Activated CD4-positive, alpha-beta T cell treated with anti-CD3 and anti-CD28 coated beads, Interleukin-2, Interleukin-6, amounts not matched to agents 100 ng/mL and 50 ng/mL, durations not matched to agents 16 hours and 8 hours (primary cell): ENCODE measurements at places on chromosomes 6 and 20.

DNA sequence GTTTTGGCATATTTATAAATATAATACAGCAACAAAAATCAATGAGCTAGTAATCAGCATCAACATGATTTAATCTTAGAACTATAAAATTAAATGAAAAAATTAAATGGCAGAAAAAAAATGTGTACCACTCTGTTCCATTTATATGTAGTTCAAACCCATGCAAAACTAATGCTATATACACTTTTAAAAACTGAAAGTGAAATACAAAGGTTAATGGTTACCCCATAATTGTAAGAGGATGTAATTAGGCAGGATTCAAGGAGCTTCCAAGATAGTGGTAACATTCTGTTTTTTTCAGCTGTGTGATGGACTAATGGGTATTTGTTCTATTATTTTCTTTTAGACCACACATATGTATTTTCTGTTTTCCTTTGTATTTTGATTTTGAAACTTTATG, 492.1 kb downstream of the UTRN start:
- DNase-seq = no peak

GRCh38 chr6:55405474-55406235, 78.4 kb downstream of the GFRAL start:
- no peak for DNase-seq

DNA sequence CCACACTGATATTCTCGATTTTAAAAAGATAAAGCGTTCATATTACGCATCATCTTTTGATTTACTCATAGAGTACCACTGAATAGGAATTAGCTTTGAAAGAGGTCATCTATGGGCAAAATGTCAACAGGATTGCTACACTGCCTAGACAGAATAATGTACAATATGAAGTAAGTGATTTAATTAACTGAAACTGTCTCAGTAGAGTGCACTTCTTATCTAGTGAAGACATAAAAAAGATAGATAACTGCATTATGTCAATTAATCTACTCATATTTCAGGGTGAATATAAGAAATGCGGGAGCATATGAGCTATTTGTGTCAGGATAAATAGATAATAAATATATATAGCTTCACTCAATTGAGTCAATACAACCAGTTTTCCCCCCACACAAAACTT, 723.9 kb downstream of the EYS start:
- no peak for DNase-seq

- peak; percentile 54 for DNase-seq
Observed at GRCh38 chr6:44049163-44049988, 77.9 kb downstream of the MRPL14 start.

DNA sequence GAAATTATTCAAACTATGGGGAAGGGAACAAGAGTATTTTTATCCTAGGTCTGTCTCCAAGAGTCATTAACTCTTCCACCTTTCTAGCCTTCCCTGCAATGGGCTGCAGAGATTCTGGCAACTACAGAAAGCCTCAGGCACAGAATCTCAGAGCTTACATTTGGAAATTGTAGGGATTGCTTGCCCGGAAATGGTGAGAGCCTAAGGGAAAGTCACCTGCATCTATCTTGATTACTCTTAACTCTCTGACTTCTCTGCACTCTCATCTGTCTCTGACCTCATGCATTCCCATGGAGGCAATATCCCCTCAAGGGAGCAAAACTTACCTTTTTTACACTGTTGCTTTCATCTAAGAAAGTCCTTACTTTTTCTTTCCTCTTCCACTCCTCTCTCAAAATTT, 513.2 kb upstream of the MARCKS start:
- no peak for DNase-seq

- no peak for DNase-seq
Observed at GRCh38 chr20:41018153-41018552, 10.5 kb upstream of the TOP1 start.

DNA sequence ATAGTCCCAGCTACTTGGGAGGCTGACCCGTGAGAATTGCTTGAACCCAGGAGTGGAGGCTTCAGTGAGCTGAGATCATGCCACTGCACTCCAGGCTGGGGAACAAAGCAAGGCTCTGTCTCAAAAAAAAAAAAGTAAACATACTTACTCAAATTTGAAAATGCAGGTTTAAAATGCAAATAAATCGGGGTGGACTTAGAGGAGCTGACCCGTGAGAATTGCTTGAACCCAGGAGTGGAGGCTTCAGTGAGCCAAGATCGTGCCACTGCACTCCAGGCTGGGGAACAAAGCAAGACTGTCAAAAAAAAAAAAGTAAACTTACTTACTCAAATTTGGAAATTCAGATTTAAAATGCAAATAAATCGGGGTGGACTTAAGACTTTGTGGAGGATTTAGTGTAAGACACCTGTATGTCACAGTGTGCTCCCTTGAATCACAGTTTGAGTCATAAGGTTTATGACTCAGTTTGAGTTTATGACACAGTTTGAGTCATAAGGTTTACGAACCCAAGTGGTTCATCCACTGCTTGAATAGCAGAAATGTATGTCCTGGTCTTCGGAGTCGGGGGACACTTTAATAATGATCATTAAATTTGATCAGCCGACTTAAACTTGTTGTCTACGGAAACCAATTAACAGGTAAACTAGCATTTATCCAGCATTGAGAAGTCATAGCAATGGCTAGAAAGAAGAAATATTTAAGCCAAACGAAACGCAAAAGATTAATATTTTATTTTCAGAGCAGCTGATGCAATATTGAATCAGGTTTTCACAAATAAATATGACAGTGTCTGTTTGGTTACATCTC, 6.8 kb upstream of the MRPS10 start:
- peak; percentile 90 for DNase-seq

GRCh38 chr6:6483733-6484132, 104.8 kb upstream of the LY86 start:
- DNase-seq = no peak
